ENCODE measurements at places on chromosomes 11 and 22.

DNA sequence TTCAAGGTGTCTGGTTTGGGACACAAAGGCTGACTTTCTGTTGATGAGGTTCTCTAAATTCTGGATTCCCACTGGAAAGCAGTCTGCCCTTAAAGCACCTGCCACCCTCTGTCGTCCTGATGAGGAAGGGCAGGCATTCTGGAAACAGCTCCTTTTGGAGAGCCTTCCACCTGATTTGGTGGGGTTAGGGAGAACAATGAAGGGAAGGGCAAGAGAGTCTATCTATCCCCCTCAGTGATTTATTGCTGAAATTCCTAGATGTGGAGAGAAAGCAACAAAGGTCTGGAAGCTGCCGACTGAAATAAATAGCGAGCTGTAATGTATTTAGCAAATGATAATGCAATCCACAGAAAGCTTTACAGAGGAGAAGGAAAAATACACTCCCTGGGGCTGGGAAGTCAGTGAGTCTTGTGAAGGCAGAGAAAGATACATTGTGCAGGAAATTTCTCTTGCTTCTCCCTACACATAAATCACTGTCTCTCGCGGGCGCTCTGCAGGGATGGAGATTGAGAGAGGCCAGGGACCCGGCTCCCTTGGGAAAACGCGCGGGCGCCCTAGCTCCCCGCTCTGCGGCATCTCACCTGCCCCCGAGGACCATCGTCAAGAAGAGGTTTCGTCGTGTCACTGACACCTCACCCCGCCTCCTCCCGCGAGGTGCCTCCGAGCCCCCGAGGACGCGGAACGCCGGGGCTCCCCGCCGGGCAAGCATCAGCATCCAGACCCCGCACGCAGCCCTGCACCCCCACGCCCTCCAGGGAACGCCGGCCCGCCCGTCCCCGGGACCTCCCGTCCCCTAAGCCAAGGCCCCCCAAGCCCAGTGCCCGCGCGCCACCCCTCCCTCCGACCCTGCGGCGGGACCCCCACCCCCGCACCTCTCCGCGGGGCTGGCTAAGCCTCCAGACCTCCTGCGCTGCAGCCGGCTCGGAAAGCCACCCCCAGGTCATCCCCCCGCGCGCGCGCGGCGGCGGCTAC lies 673 bp downstream of the CDON start:
- no peak for DNase-seq

GRCh38 chr11:134760957-134761356 lies 348.9 kb upstream of the B3GAT1 start:
- no peak for DNase-seq

DNA sequence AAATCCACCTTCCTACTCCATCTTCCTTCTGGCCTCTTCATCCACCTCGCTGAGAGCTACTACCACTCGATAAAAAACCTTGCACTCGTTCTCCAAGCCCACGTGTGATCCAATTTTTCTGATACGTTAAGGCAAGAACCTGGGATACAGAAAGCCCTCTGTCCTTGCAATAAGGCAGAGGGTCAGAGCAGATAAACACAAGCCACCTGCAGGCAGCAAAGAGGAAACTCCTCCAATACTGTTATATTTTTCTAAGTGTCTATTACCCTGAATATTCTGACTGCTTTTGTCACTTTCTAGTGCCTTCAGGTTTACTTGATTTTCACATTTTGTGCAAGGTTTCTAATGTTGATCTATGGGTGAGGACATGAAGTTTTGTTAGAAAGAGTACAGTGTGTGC lies 26.6 kb downstream of the TRIM5 start:
- no peak for DNase-seq

DNA sequence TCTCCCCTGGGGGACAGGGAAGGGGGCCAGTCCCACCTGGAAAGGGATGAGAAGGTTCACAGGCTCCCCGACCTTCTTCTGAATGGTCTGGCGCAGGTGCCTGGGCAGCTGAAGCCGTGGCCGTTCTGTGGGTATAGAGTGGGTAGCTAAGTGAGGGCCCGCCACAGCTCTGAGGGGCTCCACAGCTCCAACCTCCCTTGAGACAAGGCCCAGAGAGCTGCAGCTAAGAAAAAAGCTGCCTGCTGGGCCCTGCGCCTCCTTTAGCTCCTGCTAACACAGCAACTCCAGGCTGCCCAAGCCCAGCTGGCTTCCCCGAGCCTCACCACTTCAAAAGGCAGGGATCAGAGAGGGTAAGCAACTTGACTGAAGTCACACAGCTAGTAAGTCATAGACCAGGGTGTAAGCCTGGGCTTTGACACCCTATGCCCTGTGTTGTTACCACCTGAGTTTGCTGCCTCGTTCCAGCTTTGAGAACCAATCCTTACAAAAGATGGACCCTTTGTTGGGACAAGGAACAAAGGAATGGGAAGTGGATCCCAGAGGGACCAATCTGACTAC lies 18.5 kb downstream of the MYBPC3 start:
- DNase-seq = no peak

DNA sequence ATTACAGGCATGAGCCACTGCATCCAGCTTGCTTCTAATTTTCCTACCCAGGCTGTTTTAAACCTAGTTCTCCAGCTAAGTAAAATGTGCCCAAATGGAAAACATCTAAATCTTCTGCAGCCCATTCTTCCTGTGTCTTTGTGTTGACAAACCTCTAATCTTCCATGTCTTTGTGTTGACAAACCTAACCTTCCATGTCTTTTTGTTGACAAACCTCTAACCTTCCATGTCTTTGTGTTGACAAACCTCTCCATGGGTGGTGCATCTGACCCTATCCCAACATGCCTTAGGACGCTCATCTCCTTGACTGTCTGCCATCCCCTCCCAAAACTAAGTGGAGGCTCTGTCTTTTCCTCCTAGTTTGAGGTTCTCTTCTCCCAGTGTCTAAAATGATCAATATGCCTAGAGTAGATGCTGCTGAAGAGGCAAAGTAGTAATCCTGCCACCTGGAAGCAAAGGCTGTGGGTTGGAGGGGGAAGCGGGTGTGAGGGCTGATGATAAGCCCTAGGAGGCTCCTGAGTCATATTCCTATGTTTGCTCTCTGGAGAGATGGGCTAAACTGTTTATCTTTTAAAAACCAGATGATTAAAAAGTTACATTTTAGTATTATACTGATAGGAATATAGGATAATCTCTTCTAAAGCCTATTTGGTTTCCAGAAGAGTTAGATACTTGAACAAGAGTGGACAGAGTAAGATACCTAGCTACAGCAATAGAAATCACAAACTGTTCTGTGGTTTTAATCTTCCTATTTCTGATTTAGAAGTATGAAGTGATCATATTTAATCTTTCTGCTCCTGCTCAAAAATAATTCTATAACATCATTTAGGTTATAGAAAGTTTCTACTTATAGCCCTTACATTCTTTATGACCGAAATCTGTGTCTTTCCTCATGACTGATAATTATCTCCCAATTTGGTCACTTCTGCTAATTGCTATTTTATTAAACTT lies 7.9 kb downstream of the FEN1 start:
- no peak for DNase-seq

- no peak for DNase-seq
These were observed 57.8 kb upstream of the TCF20 start for GRCh38 chr22:42328130-42328783.

DNA sequence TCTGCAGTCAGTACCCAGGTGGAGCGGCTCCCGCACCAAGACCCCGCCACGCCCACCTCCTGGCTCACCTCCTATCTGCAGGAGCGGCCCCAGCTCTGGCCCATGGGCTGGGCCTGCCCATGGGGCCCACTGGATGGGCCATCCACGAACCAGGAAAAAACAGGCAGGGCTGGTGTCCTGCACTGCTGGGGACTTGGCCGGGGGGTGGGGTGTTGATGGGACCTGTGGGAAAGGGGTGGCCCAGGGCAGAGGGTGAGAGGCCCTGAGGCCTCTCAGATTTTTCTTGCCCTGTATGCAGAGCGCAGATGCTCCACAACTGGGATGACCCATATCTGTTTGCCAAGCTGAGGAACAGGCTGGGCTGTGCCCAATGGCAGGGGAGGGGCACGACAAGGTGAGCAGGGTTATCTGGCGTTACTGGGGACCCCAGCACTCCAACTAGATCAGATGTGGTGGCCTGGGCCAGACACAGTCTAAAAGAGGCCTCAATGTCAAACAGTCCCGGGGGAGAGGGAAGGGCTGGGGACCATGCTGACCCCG lies 2.7 kb upstream of the PIM3 start:
- DNase-seq = no peak

DNA sequence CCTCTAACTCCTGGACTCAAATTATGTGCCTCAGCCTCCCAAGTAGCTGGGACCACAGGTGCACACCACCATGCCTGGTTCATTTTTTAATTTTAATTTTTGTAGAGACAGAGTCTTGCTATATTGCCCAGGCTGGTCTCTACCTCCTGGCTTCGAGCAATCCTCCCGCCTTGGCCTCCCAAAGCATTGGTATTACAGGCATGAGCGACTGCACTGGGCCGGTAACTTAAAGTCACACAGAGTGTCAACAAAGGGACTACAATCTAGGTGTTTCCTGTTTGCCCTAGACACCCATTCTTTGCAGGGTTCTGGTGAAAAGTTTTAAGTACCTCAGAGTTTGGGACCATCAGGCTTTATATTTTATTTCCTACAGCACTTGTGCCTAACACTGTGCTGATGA lies 8.4 kb downstream of the UVRAG start:
- DNase-seq = no peak

DNA sequence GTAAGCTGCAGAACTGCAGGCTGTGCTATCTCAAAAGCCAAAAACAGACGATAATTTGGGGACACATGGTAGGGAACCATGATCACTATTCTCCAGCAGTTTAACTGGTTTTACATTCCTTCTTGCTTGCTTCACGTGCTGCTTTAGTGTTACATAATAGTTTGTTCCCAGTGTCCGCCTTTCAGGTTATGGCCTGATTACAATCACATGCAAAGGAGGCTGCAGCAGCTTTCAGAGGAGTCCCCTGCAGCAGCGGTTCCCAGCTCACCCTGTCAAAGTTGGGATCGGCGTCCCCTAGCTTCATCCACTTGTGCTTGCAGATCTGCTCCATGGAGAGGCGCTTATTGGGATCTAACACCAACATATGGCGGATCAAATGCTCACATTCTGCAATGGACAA lies 39.2 kb upstream of the APOA1 start:
- DNase-seq = no peak

DNA sequence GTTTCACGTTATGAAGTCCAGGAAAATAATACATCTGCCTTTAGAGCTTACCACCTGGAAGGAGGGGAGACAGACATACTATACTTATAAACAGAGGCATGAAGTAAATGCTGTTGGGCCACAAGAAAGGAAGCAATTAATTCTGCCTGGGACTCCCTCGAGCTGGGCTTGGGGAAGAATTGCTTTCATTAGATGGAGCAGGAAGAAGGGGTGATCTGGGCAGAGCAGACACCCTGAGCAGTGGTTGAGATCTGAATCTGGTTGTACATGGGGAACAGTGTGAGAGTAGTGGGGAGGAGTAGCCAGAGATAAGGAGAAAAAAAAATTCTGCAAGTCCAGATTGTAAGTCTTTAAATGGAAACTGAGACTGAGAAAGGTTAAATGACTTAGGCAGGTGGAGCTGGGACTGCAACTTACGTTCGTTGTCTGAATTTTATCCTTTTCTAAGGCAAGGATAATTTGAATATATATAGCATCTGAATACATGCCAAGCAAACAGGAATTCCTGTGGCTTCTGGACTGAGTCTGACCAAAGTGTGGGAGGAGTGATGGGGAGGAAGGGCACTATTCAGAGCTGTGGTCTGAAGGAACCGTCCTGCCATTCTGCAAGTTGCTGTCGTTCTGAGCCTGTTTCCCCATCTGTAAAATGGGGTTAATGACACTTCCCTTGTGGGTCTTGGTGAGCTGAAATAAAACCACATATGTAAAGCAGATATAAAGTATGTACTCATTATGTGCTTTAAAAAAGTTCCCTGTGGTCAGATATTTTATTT lies 7.9 kb downstream of the NCAM1 start:
- DNase-seq = no peak

GRCh38 chr11:93166194-93166593 lies 31.6 kb downstream of the SLC36A4 start:
- DNase-seq = no peak
